T-helper 22 cell (primary cell): ENCODE measurements at places on chromosomes 5 and 9.

- no peak for DNase-seq
These were observed 714.0 kb downstream of the SEMA5A start for GRCh38 chr5:8831854-8832253.

- DNase-seq, result no peak
These were observed 13.6 kb upstream of the CAST start for GRCh38 chr5:96648593-96648992.

GRCh38 chr5:584846-585245, 27.3 kb upstream of the CEP72 start:
- DNase-seq, result no peak

GRCh38 chr9:135880438-135880837, 26.9 kb downstream of the CAMSAP1 start:
- no peak for DNase-seq

DNA sequence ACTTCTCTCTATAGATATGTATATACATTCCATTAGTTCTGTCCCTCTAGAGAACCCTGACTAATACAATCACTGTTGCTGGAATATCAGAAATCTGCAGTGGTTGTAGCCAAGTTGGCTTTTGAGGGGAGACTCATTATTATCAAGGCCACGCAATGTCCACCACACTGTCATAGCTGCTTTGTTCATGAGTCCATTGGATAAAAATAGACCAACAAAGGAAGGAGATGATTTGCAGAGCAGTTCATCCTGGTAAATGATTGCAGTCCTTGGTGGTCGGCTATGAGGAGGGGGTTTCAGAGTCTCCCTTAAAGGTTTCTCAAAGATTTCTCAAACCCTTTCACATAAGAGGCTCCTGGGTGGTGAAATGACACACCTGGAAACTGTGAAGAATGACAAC, 192.8 kb upstream of the ANKH start:
- no peak for DNase-seq

- DNase-seq, result no peak
These were observed 22.0 kb downstream of the FREM1 start for GRCh38 chr9:14888272-14888671.

- DNase-seq, result no peak
These were observed 20.6 kb downstream of the PGGT1B start for GRCh38 chr5:115241881-115242642.

DNA sequence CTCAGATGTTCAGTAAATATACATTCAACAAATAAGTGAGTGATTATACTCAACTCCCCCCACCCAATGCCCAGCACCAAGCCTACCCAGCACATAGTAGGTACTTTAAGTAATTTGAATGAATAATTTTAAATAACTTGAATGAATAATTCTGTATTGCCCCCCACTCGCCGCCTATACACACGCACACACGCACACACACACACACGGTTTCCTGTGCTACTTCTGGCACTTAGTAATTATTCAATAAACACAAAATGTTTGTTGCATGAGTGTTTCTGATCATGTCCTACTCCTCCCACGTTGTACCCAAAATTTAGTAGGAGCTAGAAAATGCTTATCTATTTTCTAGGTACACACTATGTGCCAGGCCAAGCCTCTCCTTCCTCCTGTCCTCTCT, 16.2 kb downstream of the PCDH12 start:
- no peak for DNase-seq
